ENCODE measurements at places on chromosomes 12 and 14.

- DNase-seq, result no peak
These were observed 374.3 kb upstream of the DCN start for GRCh38 chr12:91556909-91557308.

DNA sequence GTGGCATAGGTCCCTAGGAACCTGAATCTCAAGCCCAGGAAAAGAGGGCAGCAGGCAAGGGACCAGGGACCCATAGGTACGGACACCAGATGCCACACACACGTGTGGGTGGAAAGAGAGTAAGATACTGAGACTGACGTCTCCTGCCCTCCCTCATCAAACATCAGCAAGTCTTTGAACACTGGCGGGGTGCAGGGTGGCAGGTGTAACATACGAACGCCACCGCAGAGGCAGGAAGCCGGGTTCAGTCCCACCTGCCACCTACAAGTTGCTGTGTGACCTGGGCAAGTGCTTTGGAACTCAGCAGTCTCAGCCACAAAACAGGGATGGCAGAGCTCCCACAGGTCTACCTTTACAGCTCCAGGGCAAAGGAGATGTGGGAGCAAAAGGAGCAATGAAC, 11.1 kb downstream of the ACTN1 start:
- no peak for DNase-seq

DNA sequence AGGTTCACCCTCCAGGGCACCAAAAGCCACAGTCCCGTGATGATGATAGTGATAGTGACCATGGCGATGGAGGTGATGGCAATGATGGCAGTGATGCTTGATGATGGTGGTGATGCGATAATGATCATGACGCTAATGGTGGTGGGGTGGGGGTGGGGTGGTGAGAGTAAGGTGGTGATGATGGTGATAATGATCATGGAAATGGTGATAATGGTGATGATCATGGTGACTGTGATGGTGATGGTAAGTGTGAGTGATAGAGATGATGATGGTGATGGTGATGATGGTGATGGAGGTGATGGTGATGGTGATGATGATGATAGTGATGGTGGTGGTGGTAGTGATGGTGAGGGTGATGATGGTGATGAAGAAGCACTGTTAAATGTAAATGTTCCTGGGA, 96.9 kb downstream of the SYNE3 start:
- DNase-seq, result no peak

GRCh38 chr14:89700801-89701200, 253.7 kb downstream of the EFCAB11 start:
- no peak for DNase-seq

DNA sequence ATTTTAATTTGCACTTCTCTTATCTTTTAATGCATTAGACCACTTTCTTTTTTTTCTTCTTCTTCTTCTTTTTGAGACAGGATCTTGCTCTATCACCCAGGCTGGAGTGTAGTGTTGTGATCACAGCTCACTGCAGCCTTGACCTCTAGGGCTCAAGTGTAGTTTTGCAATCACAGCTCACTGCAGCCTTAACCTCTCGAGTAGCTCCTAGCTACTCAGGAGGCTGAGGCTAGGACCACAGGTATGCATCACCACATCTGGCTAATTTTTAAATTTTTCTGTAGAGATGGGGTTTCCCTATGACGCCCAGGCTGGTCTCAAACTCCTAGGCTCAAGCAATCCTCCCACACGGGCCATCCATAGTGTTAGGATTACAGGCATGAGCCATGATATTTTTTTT, 12.7 kb downstream of the TMED8 start:
- DNase-seq, result no peak

DNA sequence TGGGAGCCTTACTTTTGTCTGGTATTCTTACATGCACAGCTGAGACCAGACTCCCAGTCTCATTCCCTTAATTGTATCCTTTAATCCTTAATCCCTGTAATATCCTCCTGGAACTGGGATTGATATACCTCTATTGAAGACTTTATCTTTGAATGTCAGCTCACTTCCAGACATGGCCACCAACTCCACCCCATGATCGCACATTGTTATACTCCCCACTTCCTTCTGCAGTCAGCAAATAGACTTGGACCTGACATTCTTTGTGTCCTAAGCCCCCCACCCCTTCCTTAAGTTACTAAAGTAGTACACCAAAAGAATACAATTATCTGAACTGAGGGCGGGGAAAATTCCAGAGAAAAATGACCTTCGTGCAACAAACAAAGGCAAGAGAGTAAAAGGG, 8.6 kb upstream of the OSBPL8 start:
- no peak for DNase-seq

GRCh38 chr14:88359500-88359899, 26.0 kb upstream of the SPATA7 start:
- DNase-seq, result no peak

- DNase-seq, result no peak
These were observed 9.4 kb downstream of the ERP27 start for GRCh38 chr12:14928931-14929330.

DNA sequence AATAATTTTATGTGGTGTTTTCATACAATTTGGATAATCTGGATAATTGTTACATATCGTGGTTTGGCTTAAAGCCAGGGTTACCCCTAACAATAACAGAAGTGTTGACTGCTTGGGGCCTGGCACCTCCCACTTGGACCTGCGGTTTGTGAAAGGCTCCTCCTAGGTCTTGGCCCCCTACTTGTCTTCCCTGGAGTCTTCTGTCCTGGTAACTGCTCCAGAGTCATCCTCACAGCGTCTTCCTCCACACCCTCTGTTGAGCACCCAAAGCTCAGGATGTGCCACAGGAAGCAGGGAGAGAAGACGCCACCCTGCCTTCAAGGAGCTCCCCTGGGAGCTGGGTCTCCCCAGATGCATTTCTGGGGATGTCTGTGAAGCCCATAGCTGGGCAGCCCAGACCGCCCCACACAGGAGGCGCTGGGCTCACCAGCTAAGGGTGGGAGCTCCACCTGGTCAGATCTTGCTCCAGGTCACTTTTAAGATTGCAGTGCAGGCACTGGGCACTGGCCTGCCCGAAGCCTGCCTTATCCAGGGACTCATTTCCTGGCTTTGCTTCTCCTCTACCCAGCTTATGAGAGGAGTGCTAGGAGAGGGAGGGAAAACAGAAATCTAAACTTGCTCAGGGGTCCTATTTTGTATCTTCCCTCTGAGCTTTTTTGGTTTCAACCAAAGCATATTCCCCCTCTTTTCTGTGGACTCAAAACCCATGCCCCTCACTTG, 98.2 kb downstream of the ZFP36L1 start:
- DNase-seq, result peak; percentile 90

- no peak for DNase-seq
These were observed 99.2 kb downstream of the BEGAIN start for GRCh38 chr14:100488057-100488456.

DNA sequence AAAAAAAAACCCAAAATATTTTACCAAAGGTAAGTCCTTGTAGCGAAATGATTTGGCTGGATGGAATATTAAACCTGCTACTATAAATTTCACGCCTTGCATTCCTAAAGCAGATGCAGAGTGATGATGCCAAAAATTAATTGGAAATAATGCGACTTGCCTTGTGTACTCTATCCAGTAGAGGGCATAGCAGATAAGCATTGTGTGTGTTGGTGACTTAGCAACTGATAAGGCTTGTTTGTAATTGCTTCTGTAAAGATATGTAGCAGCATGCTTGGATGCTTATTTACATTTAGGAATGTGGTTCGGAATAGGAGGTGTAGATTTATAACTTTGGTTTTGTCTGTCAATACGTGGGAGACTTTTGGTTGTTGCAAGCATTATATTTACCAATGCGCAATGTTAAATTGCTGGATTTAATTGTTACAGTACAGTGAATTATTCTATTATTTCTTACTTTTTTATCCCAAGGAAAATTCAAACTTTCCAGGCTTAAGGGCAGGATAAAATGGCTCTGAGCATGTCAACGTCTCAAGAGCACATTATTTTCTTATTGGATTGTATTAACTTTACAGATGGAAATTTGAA, 80.5 kb downstream of the TMEM260 start:
- peak; percentile 63 for DNase-seq

DNA sequence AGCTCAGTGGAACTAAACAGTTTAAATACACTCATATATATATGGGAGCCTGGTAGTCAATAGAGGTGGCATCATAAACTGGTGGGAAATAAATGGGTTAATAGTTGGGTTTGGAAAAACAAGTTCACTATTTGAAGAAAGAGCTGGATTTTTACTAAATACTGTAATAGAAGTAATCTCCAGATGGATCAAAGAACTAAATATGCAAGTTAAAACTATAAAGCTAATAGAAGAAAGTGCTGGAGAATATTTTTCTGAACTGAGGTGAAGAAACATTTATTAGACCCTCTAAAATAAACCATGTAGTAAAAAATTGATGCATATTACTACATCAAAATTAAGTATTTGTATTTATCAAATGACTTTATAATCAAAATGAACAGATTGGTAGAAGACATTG, 38.8 kb downstream of the ATL1 start:
- no peak for DNase-seq

DNA sequence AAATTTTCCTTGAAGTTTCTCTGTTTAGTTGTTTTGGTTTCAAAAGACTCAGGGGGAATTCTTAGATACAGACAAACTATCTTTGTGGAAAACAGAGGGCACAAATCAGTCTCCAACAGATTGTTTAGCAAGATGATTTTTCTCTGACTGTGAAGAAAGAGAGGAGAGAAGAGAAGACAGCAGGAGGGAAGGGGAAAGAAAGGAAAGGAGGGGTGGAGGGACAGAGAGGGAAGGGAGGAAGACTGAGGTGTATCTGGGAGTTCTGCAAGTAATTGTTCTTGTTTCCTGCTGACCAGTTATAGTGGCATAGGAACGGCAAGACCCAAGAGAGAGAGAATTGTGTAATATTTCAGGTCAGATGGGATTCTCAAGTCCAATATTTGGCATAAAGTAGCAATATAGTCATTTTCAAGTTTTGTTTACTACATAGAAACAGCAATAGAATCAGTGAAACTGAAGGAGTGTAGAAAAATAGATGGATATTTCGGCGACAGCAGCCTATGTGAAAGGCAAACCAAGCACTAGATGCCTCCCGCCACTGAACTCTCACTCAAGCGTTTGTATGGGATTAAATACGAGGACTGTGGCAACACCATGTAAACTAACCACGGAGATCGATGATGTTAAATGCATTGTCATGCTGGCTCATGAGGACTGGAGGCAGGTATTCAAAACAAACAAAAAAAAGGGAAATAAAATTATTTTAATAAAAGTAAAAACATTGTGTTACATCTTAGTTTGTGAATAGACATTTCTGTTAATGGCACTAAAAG, 342.5 kb downstream of the SLC16A7 start:
- no peak for DNase-seq

DNA sequence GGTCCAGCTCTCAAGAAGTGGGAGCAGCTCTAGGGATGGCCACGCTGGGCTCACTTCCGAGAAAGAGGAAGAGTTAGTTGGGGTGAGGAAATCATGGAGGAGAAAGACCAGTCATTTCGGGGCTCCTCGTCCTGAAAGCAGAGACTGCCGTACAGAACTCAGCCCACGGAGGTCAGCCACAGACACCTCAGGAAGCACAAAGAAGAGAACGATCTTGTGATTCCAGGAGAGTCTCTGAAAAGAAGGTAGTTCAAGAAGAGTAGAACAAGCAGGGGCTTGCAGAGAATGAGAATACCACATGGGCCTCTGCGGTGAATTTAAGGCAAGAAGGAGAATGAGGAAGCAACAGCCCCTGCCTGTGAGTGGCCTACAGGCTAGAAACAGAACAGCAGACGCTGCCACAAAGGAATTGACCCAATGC, 311.9 kb downstream of the CACNA1C start:
- DNase-seq, result no peak

DNA sequence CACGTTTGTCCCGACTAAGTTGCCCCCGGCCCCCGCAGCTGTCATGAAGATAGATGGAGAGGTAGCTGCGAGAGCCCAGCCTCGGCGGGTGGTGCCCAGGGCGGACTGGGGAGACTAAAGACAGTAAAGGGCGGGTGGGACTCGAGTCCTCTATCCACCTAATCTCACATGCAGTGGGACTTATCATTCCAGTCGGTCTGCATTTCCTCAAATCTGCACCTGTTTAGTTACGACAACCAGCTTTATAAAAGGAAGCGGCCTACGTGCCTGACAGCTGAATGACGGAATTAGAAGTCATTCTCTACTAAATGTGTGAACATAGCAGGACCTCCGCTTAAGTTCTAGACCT, 109.8 kb upstream of the EGLN3 start:
- DNase-seq, result no peak

- no peak for DNase-seq
These were observed 11.5 kb downstream of the FUT8 start for GRCh38 chr14:65423982-65424381.

GRCh38 chr12:31875609-31875964, 83.6 kb upstream of the RESF1 start:
- DNase-seq, result no peak

- DNase-seq, result no peak
These were observed 81.5 kb downstream of the SLC38A4 start for GRCh38 chr12:46744283-46744682.

DNA sequence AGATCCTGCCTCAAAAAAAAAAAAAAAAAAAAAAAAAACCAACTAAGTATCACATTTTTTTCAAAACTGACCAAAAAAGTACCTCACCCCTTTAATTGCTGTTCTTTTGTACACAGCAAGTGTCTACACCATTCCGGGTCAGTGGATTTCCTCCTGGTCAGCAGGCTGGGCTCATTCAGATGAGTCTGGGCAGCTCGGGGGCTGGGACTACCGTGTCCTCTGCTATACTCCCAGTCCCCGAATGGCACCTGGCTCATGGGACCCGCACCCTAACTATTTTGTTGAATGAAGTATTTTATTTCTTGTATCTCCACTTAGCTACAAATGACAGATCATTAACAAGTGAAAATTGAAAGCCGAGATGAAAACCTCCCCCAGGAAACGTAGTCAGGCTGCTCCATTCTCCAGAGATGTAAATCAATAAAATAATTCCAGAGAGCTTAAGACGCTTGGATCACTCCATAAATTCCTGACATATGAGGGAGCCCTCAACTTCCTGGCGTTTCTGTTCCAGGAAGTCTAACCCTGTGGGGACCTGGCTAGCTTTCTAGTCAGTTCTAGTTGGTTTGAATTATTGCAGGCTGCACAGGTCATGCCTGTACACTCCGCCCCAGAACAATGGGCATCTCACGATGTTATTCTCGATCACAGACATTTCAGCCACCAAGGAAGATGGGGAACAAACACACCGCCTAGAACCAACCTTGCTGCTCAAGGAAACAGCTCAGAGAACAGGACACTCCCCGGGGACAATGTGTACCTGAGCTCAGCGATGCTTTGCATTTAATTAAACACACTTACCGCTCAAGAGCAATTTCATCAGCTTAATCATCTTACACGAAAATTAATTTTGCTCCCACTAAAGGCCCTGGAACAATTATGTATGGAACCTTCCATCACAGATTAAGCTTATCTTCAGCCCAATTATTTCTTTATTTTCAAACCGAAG, 76.3 kb downstream of the RIMBP2 start:
- DNase-seq, result no peak

- DNase-seq, result peak; percentile 89
These were observed 135.9 kb downstream of the KTN1 start for GRCh38 chr14:55715889-55716288.

GRCh38 chr12:131264635-131265034, 310.9 kb downstream of the ADGRD1 start:
- no peak for DNase-seq

DNA sequence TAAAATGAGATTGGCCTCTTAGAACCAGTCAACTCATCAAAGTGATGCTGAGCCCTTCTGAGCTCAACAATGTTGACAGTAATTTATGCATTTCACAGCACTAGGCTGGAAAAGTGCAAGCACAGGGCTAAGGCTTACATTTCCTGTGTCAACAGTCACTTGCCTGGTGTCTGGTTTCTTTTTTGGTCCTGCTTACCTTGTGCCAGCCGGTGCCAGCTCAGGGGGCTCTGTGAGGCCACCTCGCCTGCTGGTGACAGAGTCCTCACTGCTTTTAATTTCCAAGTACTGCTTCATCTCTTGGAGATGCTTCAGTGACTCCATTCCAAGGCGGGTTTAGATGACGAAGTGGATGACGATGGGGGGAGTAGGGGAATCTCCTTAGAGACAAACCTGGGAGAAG, 53.1 kb upstream of the KCNA1 start:
- DNase-seq, result no peak

Data from cardiac fibroblast (primary cell).